ENCODE measurements at places on chromosomes 1 and 21.
A peak's percentile ranks its signal among the peaks of the same experiment; 100 is the strongest.

GRCh38 chr1:151613282-151613780, 1.5 kb downstream of the SNX27 start:
- DNase-seq: no peak

DNA sequence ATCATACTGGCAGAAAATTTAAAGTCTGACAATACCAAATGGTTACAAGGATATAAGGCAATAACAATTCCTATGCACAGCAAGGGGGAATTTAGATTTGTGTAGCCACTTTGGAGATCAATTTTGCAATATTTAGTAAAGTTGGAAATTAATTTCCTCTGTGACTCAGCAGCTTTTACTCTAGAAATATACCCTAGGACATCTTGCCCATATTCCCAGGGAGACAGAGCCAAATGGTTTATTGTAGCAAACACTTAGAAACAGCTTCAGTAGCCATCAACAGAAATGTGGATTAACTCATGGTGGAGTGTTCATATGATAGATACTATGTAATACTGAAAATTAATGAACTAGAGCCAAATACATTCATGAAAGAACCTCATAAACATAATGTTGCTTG, 104.6 kb downstream of the BACH1 start:
- no peak for DNase-seq

GRCh38 chr1:71593523-71593922, 512.7 kb upstream of the ZRANB2 start:
- DNase-seq: no peak

DNA sequence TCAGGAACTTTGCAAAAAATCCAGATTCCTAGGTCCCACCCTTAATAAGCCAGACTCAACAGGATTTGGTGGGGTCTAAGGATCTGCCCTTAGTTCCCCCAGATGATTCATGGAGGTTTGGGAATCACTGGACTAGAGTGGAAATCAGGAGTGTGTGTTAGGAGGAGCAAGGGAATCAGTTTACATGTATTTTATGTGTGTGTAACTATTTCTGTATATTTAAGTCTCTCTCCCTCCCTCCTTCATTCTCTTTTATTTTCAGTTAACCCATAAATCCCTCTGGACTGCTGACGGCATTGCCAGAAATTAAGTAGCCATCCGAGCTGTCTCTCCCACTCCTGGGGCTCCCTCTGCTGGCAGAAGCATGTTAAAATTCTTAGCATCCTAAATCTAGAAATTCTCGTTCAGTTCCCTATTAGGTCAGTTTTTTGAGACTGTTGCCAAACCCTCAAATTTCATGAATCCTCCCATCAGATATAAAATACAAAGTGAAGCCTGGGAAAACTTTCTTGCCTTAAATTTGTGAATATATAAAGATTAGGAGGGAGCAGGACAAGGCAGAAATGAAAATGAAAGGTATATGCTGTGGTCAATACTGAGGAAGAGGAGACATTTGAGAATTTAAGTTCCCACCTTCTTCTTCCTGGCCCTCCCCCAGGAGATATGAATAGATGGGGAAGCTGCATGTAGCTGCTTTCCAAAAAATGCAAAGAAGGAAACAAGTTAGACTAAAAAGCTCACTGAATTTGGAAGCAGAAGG, 11.7 kb upstream of the HSD11B1 start:
- DNase-seq: peak; percentile 29

DNA sequence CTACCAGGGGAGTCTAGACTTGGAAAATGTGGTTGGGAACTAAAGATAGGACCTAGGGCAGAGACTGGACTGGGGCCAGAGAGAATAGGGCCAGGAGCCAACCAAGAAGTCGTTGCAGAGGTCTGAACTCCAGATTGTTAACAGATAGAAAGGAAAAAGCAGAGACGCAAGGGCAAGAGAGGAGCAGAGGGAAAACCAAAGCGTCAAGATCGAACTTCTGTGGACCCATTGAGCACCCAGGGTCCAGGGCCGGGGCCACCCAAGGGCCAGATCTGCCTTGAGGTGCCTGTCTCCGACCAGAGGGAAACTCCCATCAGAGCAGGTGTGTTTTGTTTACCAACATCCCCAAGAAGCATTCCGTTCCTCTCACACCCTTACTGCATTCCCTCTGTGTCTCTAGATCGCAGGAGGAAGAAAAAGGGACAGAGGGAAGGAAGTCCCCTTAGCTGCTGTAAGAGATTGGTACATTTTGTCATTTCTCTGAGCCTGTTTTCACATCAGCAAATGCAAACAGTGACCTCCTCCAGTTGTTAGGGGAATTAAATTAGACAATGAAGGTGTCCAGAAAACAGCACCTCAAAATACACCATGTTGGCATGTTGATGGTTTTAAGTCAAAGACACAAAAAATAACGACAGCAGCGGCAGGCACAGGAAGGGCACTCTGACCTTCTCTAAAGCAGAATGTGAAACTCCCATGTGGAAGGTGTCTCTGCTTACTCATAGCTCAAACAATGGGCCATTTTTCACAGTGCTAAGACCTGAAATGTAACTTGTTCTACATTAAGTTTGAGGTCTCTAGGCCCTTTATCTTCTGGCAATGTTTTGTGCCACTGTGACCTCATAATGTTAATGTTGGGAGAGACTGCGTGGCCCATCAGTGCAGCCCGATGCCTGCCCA, 105.8 kb upstream of the RAB4A start:
- no peak for DNase-seq

GRCh38 chr21:41328660-41329607, 12.3 kb downstream of the FAM3B start:
- no peak for DNase-seq

- no peak for DNase-seq
Observed at GRCh38 chr1:67978890-67979516, 71.4 kb downstream of the DIRAS3 start.

DNA sequence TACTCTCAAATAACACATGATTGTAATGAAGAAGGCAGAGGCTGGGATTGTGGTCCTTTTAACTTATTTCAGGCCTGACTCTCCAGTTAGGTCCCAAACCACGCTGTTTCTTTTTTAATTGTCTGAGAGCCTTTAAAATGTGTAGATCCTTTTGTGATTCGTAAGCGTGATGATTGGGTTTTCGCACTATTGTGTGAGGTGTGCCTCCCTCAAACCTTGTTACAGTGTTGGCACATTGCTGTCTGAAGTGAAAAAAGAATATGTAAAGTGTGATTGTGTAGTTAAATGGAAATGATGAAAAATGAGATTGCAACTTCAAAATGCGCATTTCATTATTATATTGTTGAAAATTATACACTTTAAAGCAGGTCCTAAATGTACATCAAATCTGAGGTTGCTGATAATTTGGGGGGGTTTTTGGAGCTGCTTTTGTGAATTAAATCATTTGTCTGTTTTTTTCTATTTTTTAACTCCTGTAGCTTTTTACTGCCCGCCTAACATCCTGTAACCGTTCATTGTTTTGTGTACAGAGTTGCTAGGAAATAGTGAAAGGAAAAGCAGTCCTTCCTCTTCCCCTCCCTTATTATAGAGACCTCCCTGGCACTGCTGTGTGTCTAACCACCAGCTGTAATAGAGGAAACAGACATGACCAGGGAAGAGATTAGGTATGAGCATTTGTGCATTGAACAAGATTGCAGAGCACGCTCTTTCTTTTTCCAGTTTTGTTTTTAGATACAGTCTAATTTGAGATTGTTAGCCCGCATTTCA, 43.3 kb downstream of the IARS2 start:
- DNase-seq: no peak

DNA sequence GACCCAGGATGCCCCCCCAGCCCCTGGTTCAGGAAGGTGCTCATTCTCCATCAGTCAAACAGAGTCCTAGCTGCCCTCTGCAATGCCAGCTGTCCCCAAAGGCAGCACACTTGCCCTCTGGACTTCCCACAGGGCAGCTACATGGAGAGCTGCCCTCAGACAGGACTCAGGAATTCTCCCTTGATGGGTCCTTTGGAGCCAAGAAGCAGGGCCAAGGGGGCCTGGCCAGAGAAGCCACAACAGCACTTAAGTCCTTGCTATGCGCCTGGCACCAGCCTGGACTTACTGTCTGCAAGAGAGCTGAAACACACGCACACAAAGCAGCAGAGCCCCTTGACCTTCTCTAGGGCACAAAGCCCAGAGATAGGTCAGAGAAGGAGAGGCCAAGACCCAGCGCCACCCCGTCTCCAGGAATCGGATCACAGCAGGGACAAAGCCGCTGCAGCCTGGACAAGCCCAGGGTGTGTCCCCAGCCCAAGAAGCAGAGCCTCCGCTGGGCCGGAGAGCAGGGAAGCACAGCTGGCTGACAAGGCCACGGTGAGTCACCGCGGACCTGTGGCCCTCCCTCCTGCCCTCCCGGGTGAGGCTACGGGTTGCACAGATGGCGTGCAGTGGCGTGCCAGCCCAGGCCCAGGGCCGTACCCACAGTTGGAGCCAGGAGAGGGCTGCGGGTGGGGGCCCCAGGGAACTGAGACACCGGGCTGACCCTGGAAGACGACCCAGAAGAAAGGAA, 1.7 kb downstream of the WNT9A start:
- no peak for DNase-seq

- no peak for DNase-seq
Observed at GRCh38 chr1:29849991-29850757, 613.9 kb downstream of the PTPRU start.

DNA sequence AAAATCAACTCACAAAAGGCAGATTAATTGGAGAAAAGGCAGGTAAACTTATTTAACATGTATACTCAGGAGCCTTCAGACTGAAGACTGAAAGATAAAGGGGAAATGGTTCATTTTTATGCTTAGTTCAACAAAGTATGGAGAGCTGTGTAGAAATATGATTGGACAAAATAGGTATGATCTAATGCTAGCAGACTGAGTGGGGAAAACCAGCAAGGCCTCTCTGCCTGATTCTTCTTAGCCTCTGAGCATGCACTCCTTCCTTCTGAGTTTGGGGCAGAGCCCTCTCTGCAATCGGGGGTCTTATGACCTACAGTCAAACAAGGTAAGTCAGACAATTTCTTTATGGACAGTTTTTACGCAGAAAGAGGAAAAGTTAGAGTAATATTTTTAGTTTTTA, 38.8 kb upstream of the SUCO start:
- DNase-seq: no peak

- DNase-seq: peak; percentile 36
Observed at GRCh38 chr1:152189657-152190442, 30.8 kb upstream of the RPTN start.

- no peak for DNase-seq
Observed at GRCh38 chr1:97787231-97787630, 133.6 kb downstream of the DPYD start.

DNA sequence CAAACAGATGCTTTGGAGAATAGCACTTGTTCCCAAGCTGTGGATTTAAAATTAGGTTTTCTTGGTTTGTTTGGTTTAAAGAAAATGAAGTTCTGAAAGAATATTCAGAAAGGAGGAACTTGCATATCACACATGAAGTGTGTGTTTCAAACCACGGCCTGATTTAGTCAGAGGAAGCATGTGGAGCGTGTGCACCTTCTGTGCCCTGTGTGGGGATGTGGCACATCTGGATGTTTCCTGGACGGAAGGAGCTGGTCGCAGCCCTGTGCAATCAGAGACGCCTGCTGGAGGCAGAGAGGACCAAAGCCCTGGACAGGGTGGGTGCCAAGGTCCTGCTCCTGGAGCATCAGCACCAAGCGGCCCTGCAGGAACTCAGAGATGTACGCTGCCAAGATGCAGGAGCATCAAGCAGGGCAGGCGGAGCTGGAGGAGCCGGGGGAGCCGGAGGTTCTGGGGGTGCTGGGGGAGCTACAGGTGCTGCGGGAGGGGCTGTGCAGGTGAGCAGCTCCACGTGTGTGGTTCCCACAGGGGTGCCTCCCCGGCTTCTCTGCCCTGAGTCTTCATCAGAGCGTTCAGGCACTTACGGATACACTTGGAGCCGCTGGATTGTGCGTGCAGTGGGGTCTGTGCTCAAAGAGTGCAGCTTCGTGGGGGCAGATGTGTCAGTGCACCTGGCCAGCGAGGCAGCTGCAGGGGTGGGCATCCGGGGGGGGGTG, 45.7 kb downstream of the PCNT start:
- no peak for DNase-seq

- no peak for DNase-seq
Observed at GRCh38 chr1:17926906-17927305, 171.8 kb downstream of the ACTL8 start.

- no peak for DNase-seq
Observed at GRCh38 chr1:20446796-20447195, 39.2 kb downstream of the CAMK2N1 start.

DNA sequence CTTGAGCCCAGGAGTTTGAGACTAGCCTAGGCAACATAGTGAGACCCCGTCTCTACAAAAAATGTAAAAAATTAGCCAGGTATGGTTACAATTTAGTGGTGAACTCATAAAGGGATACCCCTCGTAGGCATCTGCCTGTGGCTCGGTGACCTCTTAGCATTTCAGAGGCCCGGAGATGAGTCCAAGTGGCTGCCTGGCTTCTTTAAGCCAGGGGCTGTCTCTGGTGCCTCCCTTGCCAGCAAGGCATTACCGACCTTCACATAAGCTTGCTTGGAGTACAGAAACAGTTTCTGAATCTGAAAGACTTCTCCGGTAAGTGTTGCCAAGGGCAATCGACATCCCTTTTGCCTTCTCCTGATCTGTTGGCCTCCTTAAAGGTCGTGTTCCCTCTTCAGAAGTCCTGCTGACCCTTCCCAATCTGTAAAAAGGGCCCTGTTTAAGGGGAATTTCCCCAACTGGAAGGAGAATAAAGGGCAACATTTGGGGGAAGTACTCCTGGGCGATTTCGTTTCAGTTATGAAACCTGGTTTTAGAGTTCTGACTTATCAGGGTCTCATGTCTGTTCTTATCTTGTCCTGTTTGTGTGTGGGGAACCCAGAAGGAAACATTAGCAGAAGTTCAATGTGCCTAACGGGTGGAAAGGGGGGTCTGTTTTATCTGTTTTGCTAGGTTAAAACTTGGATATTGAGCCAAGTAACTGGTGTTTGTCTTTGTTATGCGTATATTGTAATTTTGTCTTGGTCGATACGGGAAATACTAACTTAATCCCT, 32.9 kb downstream of the KIFAP3 start:
- no peak for DNase-seq

- no peak for DNase-seq
Observed at GRCh38 chr1:36871146-36871971, 163.0 kb downstream of the GRIK3 start.

DNA sequence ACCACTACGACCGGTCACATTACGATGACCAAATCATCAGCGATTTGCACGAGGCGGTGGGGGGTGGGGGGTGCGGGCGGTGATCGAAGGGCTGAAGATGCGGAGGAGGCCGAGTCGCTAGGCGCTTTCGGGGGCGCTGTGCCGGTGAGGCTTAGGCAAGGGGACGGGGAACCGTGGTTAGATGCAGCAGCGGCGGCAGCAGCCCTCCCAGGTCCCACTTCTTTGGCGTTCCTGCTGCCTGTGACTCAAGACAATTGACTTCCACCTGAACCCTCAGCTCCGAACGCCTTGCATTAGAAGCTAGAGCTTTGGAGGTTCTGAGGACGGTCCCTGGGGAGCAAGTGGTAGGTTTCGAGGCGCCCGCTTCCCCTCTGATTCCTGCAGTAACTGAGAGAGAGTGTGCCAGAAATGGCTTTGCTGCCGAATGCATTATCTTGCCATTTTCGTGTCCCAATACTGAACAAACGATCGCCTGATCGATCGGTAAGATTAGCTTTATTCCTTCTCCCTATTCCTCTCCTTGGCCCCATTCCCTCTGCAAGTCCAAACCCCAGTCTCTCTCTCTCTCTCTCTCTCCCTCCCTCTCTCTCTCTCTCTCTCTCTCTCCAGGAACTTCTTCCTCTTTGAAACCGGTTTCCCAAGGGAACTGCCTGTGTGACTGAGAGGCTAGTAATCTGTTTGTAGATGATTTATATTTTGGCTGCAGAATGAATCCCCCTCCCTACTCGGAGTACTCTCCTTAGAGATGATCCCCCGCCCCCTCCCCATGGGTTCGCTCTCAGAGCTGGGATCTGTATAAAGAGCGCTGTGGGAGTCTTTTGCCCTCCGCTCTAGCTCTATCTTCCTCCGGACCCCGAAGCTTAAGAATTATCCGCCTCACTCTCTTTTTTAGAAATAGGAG, 735 bp upstream of the BRINP3 start:
- DNase-seq: no peak

- no peak for DNase-seq
Observed at GRCh38 chr1:230790026-230790425, 42.8 kb downstream of the CAPN9 start.

Measured in stimulated activated CD8-positive, alpha-beta memory T cell treated with anti-CD3 and anti-CD28 coated beads, Interleukin-4, amount 100 ng/mL, for 1 hour (primary cell).